ENCODE measurements at places on chromosomes 6 and 20.
A peak's percentile ranks its signal among the peaks of the same experiment; 100 is the strongest.

GRCh38 chr6:130913120-130913519 is 85.9 kb downstream of the SMLR1 start:
- DNase-seq, result no peak
- no peak overlapping the region for H3K27ac ChIP-seq
- no peak overlapping the region for H3K4me3 ChIP-seq
- no peaks in the 10 kb centered on the region for H3K36me3 ChIP-seq

DNA sequence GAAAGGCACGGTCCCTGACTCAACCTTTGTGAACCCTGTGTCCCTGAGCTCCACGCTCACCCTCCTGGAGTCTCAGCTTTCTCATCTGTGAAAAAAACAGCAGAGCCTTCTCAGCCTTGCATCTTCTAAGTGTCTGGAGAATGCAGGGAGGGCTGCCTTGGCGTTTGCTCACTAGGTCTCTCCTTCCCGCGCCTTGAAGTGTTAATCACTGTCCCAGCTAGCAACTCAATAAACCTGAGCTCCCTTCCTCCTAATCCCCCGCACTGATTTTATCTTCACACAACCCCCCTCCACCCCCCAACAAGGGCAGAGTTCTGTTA is 34.9 kb upstream of the FOXC1 start:
- no peak overlapping the region for H3K27ac ChIP-seq
- H3K4me3 ChIP-seq, result no peak overlapping the region
- no peak for DNase-seq
- no peaks in the 10 kb centered on the region for H3K36me3 ChIP-seq

GRCh38 chr20:14790771-14791620 is 453.6 kb upstream of the FLRT3 start:
- H3K4me1 ChIP-seq, result peaks cover 28% of the 10 kb centered on the region
- no peak overlapping the region for H3K4me3 ChIP-seq
- peak; percentile 35 for DNase-seq
- H3K27me3 ChIP-seq, result no peaks in the 10 kb centered on the region
- peak overlapping the region; percentile 4 for H3K27ac ChIP-seq
- H3K36me3 ChIP-seq, result no peaks in the 10 kb centered on the region

DNA sequence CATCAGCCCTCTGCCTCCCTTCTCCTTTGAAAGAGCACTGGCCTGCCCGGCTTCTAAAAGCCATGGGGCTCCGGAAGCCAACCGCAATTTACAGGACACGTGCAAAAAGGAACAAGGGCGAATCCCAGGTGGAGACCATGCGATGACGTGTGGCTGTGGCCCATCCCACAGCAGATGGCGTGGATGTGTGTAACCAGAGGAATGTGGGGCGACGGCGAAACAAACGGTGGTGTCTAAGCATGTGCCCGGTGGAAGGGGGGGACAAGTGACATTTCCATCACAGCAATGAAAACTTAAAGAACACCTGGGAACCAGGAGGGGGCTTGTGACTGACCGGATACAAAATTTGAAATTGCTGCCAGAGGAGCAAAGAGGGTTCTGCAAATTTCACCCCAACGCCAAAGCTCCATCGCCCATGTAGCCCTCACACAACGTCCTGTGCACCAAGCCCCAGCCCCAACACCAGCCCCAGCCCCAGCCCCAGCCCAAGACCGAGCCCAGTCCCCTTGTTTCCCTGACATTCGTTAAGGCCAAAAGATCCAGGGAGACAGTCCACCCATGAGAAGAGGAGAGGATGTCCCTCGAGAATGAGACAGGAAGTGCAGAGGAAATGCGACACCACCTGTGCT is 159.7 kb upstream of the ZNF337 start:
- no peaks in the 10 kb centered on the region for H3K36me3 ChIP-seq
- H3K4me1 ChIP-seq, result no peaks in the 10 kb centered on the region
- peaks cover 39% of the 10 kb centered on the region for H3K27me3 ChIP-seq
- no peak overlapping the region for H3K4me3 ChIP-seq
- H3K27ac ChIP-seq, result no peak overlapping the region

DNA sequence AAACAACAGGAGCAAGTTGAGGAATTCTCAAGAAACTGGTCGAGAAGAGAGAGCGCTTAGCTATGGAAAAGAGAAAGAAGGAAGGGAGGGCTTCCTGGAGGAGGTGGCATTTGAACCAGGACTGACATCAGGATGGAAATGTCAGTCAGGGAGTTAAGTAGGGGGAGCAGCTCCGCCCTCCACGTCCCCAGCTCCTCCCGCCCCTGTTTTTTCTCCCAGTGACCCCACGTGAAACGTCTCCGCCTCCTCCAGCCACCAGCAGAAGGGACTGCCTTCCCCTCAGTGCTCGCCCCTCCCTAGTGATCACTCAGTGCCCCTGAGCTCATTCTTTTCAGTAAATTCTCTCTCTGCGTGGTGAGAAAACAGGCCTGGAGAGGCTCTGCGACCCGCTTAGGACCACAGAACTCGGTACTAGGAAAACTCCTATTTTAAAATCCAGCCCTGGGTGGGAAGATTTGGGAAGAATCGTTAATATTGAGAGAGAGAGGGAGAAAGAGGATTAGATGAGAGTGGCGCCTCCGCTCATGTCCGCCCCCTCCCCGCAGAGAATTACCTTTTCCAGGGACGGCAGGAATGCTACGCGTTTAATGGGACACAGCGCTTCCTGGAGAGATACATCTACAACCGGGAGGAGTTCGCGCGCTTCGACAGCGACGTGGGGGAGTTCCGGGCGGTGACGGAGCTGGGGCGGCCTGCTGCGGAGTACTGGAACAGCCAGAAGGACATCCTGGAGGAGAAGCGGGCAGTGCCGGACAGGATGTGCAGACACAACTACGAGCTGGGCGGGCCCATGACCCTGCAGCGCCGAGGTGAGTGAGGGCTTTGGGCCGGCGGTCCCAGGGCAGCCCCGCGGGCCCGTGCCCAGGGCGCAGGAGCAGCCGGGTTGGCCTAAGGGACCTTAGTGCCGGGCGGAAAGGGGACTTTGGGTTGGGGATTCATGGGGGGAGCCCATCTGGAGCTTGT is 4.6 kb downstream of the HLA-DPB1 start:
- peaks cover 51% of the 10 kb centered on the region for H3K27me3 ChIP-seq
- H3K4me1 ChIP-seq, result no peaks in the 10 kb centered on the region
- no peak overlapping the region for H3K27ac ChIP-seq
- peak overlapping the region; percentile 10 for H3K4me3 ChIP-seq
- peak; percentile 57 for DNase-seq

DNA sequence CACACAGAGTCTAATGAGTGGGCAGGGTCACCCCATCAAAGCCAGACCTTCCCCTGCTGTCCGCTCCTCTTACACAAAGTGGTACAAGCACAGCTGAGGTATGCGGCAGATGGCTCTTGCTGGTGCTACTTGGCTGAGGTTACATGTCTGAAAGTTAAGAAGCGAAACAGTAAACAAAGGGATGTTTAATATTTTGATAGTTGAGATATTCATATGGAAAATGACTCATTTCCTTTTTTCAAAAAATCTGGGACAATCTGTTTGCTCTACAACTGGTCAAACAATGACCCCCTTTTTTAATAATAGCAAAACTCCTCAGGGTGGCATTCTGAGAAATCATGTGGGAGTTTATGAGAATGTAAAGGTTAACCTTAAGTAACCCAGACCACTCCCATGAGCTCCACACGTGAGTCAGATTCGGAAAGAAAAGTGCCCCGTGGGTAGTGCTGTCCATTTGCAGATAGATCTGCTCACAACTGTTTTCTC is 245.3 kb downstream of the TBXT start:
- no peaks in the 10 kb centered on the region for H3K36me3 ChIP-seq
- H3K27me3 ChIP-seq, result no peaks in the 10 kb centered on the region
- H3K4me3 ChIP-seq, result no peak overlapping the region
- no peaks in the 10 kb centered on the region for H3K4me1 ChIP-seq
- no peak overlapping the region for H3K27ac ChIP-seq
- DNase-seq, result no peak

DNA sequence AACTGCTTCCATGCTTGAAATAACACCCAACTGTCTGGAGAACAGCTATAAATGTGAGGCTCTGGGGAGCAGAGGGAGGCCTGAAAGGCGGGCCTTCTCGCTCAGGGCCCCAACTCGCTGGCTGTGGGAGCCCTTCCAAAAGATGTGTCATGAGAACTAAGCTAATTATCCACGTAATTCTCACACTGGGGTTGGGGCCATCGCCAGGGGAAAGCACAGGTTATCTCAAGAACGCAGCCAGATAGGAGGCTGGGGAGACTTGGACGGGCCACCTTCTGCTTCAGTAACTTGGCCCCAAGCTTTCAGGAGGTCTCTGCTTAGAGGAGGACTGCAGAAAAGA is 1.6 kb downstream of the PXDC1 start:
- peak; percentile 90 for DNase-seq
- peaks cover 46% of the 10 kb centered on the region for H3K4me1 ChIP-seq
- peak overlapping the region; percentile 70 for H3K4me3 ChIP-seq
- no peaks in the 10 kb centered on the region for H3K27me3 ChIP-seq
- H3K27ac ChIP-seq, result peak overlapping the region; percentile 99
- H3K36me3 ChIP-seq, result peaks cover 13% of the 10 kb centered on the region

GRCh38 chr20:53070706-53071392 is 98.7 kb downstream of the TSHZ2 start:
- no peaks in the 10 kb centered on the region for H3K27me3 ChIP-seq
- no peaks in the 10 kb centered on the region for H3K4me1 ChIP-seq
- no peak overlapping the region for H3K27ac ChIP-seq
- no peak for DNase-seq
- H3K4me3 ChIP-seq, result no peak overlapping the region

- no peaks in the 10 kb centered on the region for H3K27me3 ChIP-seq
- H3K4me3 ChIP-seq, result no peak overlapping the region
- no peaks in the 10 kb centered on the region for H3K4me1 ChIP-seq
- no peak for DNase-seq
- H3K27ac ChIP-seq, result no peak overlapping the region
- H3K36me3 ChIP-seq, result no peaks in the 10 kb centered on the region
Measured at GRCh38 chr6:132651062-132651461, 7.9 kb downstream of the TAAR1 start.

DNA sequence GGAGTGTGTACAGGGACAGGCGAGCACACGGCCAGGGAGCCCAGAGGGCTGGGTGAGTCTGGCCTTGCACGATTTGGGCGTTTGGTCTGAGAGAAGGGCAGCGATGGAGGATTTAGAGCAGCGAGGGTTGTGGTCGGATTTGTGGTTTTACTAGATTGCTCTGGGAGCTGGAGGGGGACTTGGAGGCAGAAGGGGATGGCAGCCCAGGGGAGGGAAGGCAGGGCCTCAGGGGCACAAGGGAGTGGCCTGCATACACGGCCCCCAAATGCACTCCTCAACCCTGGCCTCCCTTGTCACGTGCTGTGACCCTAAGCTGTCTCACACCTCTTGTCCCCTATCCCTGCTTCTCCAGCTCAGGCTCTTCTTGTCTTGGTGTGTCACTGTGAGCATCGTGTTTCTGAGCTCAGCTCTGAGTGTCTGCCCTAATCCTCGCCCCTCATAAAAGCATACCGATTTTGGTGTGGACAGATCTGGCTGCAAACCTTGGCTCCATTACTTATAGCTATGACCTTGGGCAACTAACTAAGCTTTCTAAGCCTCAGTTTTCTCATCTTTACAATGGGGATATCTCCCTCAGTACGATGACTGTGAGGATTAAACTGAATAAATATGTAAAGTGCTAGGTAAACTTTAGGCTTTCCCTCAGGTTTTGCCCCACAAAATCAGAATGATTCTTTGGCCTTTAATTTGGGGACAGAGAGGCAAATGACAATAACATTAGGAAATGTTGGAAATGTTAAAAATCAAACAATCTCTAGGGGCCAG is 120.1 kb upstream of the ARMC2 start:
- H3K4me1 ChIP-seq, result peaks cover 22% of the 10 kb centered on the region
- DNase-seq, result no peak
- no peaks in the 10 kb centered on the region for H3K27me3 ChIP-seq
- H3K36me3 ChIP-seq, result no peaks in the 10 kb centered on the region

DNA sequence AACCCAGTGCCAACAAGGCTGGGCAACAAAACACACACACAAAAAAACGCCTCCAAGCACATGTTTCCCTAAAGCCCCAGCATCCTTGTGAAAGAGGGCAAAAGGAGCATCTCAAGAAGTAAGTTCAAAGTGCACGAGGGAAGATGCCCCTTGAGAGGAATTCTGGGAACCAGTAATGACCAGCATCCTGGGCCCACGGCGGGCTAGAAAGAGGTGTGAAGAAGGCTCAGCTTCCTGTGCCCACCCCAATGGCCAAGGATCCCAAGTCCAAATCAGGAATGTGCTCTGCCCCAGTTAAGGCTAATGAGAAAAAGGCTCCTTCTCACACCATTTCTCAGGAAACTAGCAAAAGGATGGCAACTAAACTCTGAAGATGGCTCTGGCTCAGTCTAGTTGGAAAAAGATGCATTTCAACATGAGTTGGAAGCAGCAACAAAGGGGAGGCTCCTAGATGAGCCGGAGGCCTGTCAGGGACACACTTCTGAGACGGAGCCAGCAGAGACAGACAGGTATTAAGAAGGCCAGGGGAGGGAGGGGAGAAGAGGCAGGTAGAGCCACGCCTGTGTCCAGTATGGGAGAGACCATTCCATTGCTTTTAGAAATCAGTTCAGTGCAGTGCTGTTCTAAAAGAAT is 3.2 kb downstream of the RIMS4 start:
- peaks cover 4% of the 10 kb centered on the region for H3K4me1 ChIP-seq
- DNase-seq, result no peak
- no peak overlapping the region for H3K4me3 ChIP-seq
- H3K27ac ChIP-seq, result no peak overlapping the region
- peaks cover 32% of the 10 kb centered on the region for H3K27me3 ChIP-seq
- no peaks in the 10 kb centered on the region for H3K36me3 ChIP-seq

- H3K36me3 ChIP-seq, result peaks cover 7% of the 10 kb centered on the region
- no peak overlapping the region for H3K4me3 ChIP-seq
- DNase-seq, result no peak
- H3K27ac ChIP-seq, result no peak overlapping the region
- H3K4me1 ChIP-seq, result no peaks in the 10 kb centered on the region
Measured at GRCh38 chr6:117557951-117558350, 44.4 kb downstream of the GOPC start.

GRCh38 chr6:142542704-142543233 is 241.0 kb downstream of the ADGRG6 start:
- no peaks in the 10 kb centered on the region for H3K27me3 ChIP-seq
- DNase-seq, result peak; percentile 37
- H3K27ac ChIP-seq, result no peak overlapping the region
- no peaks in the 10 kb centered on the region for H3K4me1 ChIP-seq

DNA sequence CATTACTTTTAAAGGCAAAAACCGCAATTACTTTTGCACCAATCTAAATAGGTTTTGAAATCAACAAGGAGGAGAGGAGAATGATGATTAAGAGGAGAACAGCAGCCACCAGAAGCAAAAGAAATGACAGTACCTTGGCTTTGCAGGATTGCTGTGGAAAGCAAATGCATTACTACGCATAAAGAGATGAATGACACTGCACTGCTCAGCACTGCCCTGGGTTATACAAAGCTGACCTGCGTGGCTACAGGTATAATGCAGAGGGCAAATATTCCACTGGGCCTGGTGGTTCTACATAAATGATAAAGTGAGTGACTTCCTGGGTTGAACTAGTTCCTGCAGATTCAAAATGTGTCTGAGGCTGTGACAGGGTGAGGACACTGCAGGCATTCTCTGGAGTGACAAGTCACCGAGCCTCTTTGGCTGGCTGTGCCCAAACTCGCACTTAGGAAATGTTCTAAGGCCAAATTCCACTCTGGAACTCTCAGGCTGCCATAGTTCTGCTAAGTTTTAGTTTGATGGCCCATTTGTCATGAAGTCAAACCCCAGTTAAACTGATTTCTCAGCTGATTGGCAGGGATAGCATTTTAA is 78.6 kb downstream of the INSM1 start:
- H3K4me1 ChIP-seq, result no peaks in the 10 kb centered on the region
- no peaks in the 10 kb centered on the region for H3K27me3 ChIP-seq
- H3K36me3 ChIP-seq, result peaks cover 10% of the 10 kb centered on the region
- H3K4me3 ChIP-seq, result no peak overlapping the region
- H3K27ac ChIP-seq, result no peak overlapping the region
- DNase-seq, result no peak
